ENCODE measurements at places on chromosomes 16 and 17. TPM values are rescaled to one million over a fixed set of nuclear protein-coding genes. Genes with fewer than 3 reads are reported as not detected.

The CD300C gene
- 0.81 TPM for total RNA-seq

The UBFD1 gene
- total RNA-seq: 58.1 TPM

The B4GALNT2 gene
- 0.05 TPM for total RNA-seq

The UBE2O gene
- 31.5 TPM for total RNA-seq

The RPS2 gene
- total RNA-seq: 3,461 TPM

The MT1G gene
- 432 TPM for total RNA-seq

The PYDC1 gene
- total RNA-seq: not detected

The CPNE2 gene
- total RNA-seq: 15.0 TPM

The PDE6G gene
- not detected for total RNA-seq

The FN3KRP gene
- 22.0 TPM for total RNA-seq

Data from motor neuron (in vitro differentiated cells).